ENCODE measurements at places on chromosomes 6 and 20. TPM values are rescaled to one million over a fixed set of nuclear protein-coding genes. Genes with fewer than 3 reads are reported as not detected.

The EYA4 gene
- 0.34 TPM for total RNA-seq

The OR12D2 gene
- not detected for total RNA-seq

The MAFB gene
- total RNA-seq, result 3.7 TPM

The GSTA2 gene
- 1.1 TPM for total RNA-seq

The RNF146 gene
- total RNA-seq, result 43.9 TPM

DNA sequence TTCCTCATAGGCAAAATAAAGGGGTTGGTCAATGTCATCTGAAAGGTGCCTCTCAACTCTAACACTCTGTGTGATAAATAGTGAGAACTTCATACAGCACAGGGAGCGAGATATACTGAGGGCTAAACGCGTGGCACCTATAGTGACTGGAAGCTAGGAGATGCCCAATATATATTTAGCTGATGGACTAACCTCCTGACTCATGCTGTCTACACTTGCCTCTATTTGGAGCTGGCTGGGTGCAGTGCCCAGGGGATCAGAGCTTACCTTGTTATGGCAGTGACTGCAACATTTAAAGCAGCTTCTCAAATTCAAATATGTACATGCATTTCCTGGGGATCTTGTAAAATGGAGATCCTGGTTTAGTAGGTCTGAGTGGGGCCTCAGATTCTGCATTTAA lies 111.6 kb upstream of the PLN start:
- H3K27me3 ChIP-seq, result no peaks in the 10 kb centered on the region
- H3K36me3 ChIP-seq, result no peaks in the 10 kb centered on the region
- DNase-seq, result no peak
- H3K4me3 ChIP-seq, result no peak overlapping the region
- H3K4me1 ChIP-seq, result no peaks in the 10 kb centered on the region

DNA sequence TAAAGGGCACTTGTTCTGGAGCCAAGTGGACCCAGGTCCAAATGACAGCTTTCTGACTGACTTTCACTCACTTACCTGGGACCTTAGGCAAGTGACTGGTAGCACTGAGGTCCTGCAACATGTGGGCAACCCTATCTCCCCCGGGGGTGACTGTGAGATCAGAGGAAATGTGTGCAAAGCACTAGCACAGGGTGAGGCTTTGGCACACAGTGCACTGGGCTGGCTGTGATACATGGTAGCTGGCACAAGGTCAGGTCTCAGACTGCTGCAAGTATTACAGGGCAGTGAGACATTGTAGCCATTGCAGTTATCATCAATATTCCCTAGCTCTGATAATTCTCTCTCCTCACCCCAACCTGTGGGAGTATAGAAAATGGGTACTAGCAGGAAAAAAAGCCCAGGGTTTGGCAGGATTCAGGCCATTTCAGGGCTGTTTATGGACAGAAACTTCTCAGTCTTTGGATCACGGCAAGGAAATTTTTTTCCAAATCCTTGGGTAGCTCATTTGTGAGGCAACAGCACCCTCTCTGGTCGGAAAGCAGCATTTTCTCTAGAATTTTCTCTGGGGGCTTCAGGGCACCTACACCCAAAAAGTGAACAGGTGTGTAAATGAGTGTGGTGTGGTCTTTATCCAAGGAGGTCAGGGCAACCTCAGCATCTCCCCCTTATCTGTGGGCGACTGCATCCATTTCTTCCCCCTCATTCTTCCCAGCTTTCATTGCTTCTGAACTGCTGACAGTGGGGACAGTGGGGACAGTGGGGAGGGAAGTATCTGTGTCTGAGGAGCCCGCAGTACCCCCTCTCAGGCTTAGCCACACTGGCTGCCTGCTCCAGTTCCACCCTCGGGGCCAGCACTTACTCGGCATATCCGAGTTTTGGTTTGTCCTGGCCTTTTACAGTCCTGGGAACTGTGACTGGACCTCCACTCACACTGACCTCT lies 148.7 kb upstream of the PHACTR3 start:
- no peak overlapping the region for H3K27ac ChIP-seq
- no peak overlapping the region for H3K4me3 ChIP-seq
- peaks cover 8% of the 10 kb centered on the region for H3K4me1 ChIP-seq
- DNase-seq, result peak; percentile 67
- H3K36me3 ChIP-seq, result no peaks in the 10 kb centered on the region

- H3K27ac ChIP-seq, result no peak overlapping the region
- no peaks in the 10 kb centered on the region for H3K36me3 ChIP-seq
- H3K27me3 ChIP-seq, result no peaks in the 10 kb centered on the region
- no peak for DNase-seq
- H3K4me1 ChIP-seq, result no peaks in the 10 kb centered on the region
Measured at GRCh38 chr6:7100753-7101081, 7.0 kb upstream of the RREB1 start.

DNA sequence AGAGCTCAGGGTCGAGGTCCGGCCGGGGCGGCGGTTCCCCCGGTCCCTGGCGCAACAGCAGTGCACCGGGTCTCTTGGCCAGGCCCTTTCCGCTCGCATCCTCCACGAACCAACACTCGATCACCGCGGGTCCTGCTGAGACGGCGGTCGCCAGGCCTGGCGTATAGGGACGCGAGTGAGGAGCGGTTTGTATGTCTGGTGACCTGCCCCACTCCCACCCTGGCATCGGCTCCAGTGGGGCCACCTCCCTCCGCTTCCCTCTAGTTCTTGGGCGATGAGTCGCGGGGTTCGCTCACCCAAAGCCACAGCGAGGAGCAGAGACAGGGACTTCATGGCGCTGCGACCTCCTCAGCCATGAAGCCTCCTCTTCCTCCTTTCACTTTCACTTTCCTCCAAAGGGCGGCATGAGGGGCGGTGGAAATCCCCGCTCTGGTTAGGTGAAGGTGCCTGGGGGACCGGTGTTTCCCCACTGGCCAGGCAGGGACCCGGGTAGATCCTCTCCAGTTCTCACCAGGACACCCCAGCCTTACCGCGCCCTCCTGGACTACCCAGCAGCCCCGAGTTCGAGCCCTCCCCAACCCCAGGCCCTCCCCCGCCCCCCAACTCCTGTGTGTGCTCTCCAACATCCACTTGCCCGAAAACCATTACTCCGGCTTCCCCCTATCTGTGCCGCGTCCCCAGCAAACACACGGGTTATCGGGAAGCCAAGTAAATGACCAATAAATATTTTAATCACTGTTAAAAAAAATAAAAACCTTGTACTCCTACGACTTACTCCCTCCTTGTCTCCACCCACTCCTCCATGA lies at the start of gene TAPBP:
TSS of gene TAPBP (minus strand) at position 370 of the 806 bp plus-strand sequence. CDS start at position 333, 37 bp downstream.
- peaks cover 5% of the 10 kb centered on the region for H3K36me3 ChIP-seq
- no peak within 1 kb of the TSS for H3K27ac ChIP-seq
- H3K4me1 ChIP-seq, result peaks cover 4% of the 10 kb centered on the region
- peak; percentile 82 for DNase-seq
- H3K27me3 ChIP-seq, result peaks cover 20% of the 10 kb centered on the region

DNA sequence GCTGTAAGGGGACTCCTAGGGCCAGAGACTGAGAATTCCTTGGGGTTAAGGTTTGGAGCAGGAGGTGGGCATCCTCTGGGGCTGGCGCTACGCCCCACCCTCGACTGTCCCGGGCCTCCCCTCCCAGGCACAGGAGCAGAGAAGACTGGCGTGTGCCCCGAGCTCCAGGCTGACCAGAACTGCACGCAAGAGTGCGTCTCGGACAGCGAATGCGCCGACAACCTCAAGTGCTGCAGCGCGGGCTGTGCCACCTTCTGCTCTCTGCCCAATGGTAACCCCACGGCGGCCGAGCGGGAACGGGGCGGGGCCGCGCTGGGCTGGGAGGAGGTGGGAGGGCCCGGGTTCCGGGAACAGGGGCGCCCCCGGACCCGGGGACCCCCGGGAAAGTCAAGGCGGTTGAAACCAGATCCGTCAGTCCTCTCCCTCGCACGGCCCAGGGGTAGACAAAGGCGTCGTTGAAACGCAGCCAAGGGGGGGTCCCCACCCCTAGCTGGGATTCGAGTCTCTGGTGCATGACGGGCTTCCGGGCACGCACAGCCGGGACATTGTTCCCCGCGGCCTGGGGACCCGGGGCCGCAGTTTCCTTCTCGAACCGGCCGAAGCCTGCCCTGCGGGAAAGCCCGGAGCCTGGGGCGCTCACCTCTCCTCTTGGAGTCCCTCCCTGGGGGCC lies 844 bp downstream of the WFDC2 start:
- peak overlapping the region; percentile 84 for H3K4me3 ChIP-seq
- H3K27ac ChIP-seq, result no peak overlapping the region
- H3K4me1 ChIP-seq, result peaks cover 7% of the 10 kb centered on the region
- peaks cover 25% of the 10 kb centered on the region for H3K27me3 ChIP-seq

DNA sequence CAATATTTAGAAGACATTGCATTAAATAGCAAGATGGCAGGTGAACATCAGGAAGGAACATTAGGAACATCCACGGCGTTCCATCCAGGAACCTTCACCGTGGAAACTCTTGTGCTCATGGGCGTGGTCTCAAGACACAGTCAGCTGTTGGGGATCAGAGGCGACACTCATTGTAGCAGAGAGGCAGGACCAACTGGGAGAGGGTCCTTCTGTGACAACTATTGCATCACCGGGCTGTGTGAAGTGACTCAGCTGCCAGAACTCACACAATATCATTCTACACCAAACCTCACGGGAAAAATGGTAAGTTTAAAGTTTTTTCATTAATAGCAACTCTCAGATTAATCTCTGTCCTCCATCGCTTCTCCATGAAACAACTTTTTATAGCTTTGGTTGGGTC lies 334.8 kb upstream of the SULF2 start:
- H3K27me3 ChIP-seq, result no peaks in the 10 kb centered on the region
- H3K27ac ChIP-seq, result no peak overlapping the region
- H3K4me1 ChIP-seq, result no peaks in the 10 kb centered on the region
- no peak overlapping the region for H3K4me3 ChIP-seq
- no peak for DNase-seq

- H3K27me3 ChIP-seq, result no peaks in the 10 kb centered on the region
- H3K27ac ChIP-seq, result no peak overlapping the region
- no peaks in the 10 kb centered on the region for H3K4me1 ChIP-seq
- no peaks in the 10 kb centered on the region for H3K36me3 ChIP-seq
- H3K4me3 ChIP-seq, result no peak overlapping the region
Measured at GRCh38 chr6:234706-235372, 57.4 kb upstream of the DUSP22 start.
